ENCODE measurements at places on chromosomes 4 and X.

DNA sequence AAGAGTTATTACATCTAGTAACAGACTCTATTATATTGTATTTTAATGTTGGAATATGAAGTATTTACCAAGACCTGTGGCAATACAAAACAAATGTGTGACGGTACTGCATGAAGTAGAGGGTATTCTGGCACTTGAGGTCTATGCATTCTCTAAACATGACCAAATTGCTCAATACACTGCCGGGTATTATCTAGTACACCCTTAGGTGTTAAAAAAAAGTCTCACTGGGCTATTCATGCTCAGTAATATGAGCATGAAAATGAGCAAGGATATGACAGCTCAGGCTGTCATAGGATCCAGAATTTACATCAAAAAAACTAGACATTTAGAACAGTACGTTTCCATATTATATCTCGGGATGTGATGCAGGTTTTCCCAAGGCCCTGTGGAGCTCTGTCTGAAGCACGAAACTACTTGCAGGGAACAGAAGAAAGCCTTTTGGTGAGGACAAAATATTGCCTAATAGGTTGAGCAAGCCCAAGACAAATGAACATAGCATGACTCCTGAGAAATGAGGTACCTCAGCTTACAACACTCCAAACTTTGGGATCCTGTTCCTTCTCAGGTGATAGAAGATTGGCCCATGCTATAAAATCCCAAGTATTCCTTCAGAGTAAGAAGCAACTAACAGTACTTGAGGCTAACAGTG lies 74.1 kb upstream of the MAOA start:
- DNase-seq = no peak

DNA sequence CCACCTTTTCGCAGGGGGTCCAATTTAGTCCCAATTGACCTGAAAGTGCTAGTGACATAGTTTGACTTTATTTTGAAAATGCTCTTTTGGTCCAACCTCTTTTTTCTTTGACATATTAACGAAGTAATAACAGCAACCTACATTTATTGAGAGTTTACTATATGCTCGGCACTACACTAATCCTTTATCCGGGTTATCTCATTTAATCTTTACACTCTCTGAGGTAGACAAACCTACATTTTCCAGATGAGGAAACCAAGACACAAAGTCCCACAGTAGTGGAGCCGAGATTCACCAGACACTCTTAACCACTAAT lies 307 bp upstream of the ATRX start:
- no peak for DNase-seq

DNA sequence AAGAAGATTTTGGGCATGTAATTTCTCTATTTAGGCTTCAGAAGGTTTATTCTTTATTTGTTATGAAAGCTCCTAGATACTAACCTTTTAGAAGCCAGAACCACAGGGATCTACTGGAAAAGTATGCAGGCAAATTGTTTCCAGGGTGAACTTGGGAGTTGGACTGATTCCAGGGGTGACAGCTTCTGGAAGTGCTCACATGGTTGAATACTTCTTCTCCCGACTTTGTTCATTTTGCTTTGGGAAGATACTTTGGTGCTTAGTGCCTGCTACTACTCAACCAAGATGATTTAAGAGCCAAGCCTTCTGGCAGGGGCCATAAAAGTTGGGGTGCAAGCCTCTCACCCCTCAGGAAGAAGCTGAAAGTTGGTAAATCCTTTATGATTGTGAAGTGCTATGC lies 445.6 kb downstream of the ACTRT1 start:
- no peak for DNase-seq

GRCh38 chr4:56986192-56986591 lies 7.5 kb downstream of the POLR2B start:
- no peak for DNase-seq

DNA sequence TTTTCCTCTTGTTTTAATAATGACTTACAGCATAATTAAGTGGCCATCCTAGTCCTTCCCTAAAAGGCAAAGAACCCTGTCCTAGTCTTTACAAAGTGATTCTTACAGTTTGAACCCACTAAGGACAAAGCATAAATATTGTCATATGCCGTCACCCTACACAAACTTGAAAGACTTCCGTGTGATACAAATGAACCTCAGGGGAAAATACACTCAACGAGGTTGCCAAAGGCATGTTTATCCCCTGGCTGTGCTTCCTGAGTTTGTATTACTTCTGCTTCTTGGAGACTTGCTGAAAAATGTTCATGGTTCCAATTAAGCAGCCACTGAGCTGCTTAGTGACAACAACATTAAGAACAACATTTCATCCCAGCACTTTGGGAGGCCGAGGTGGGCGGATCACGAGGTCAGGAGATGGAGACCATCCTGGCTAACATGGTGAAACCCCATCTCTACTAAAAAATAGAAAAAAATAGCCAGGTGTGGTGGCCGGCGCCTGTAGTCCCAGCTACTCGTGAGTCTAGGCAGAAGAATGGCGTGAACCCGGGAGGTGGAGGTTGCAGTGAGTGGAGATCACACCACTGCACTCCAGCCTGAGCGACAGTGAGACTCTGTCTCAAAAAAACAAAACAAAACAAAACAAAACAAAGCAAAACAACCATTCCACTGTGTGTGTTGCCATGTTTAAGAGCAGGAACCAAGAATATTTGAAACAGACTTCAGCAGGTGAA lies 16.2 kb downstream of the RASSF6 start:
- no peak for DNase-seq

DNA sequence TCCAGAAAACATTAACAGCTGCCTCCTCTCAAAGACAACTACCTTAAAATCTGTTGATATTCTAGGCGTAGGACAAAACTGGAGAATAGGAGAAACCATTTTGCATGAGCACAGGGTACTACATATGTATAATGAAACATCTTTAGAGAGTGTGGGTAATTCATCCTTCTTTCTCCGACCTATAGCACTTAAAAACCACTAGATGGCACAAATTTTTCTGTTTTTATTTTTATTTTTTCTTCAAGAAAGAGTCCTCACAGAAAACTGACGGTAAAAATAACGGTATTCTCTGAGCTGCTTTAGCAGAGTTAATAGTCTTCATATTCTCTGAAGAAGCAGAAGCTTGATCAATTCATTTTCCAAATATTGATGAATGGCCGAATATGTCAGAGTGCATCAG lies 14.6 kb downstream of the SMIM31 start:
- DNase-seq = no peak

Data from stimulated activated CD4-positive, alpha-beta T cell treated with anti-CD3 and anti-CD28 coated beads, Interleukin-1b, Interleukin-23, amount 100 ng/mL, for 4 hours (primary cell).